Fibroblast of the aortic adventitia (primary cell): ENCODE measurements at places on chromosomes 2 and 18. TPM values are rescaled to one million over a fixed set of nuclear protein-coding genes. Genes with fewer than 3 reads are reported as not detected.

- DNase-seq, result no peak
These were observed at the start of gene NXPH2 for GRCh38 chr2:138779781-138780445. Gene NXPH2, minus strand, starts transcription at chr2:138780390. Its CDS starts 149 bp downstream, at chr2:138780241.

The AQP12A gene
- total RNA-seq, result not detected in 2 replicates

DNA sequence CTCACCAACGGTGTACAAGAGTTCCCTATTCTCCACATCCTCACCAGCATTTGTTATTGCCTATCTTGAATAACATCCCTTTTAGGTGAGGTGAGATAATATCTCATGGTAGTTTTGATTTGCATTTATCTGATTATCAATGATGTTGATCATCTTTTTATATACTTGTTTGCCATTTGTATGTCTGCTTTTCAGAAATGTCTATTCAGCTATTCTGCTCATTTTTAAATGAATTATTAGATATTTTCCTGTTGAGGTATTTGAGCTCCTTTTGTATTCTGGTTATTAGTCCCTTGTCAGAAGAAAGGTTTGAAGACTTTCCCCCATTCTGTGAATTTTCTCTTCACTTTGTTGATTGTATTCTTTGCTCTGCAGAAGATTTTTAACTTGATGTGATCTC lies 695.5 kb upstream of the DDX18 start:
- DNase-seq, result no peak

The TFCP2L1 gene
- total RNA-seq, result under 0.01 TPM in 1 of 2 replicates, not detected in the other

- DNase-seq, result no peak
These were observed 119.7 kb upstream of the NFATC1 start for GRCh38 chr18:79275992-79276391.

DNA sequence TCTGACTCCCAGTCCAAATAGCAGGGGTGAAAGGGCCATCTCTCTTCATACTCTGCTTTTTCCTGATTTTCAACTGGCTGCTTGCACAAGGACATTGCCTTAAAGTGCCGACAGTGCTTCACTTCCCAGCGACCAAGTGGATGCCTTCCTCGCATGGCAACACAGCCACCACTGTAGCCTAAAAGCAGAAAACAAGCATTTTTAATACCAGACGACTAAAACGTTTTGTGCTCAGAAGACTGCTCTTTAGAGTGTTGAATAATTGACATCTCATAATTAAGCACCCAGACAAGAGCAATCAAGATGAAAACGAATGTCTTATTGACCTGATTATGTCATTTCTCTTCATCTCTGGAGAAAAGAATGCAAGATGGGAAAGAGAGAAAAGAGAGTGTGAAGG lies 75.2 kb downstream of the PLA2R1 start:
- DNase-seq, result no peak

The STRADB gene
- 47.6 and 57.6 TPM in 2 replicates for total RNA-seq

DNA sequence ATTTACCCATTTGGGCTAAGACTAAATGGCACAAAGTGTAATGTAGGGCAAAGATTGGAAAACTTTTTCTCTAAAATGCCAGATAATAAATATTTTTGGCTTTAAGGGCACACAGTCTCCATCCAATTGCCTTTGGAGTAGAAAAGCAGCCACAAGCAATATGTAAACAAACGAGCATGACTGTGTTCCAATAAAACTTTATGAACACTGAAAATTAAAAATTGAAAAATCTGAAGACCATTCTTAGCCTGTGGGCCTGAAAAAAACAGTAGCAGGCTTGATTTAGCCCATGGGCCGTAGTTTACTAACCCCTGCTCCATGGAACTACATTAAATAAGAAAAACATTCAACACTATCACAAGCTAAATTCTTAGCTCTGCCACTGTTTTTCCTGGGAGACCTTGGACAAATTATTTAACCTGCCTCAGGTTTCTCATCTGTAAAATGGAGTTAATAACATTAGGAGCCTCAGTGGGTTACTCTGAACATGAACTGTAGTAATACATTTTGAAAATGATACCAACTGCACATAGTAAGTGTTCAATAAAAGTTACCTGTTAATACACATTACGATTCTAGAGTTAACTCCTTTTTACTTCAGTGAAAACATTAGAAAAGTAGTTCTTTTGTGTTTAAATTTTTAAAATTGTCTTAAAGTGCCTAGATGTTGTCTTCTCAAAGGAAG lies 1.3 kb downstream of the IFIH1 start:
- DNase-seq, result no peak

The ASXL3 gene
- 0.54 TPM in 1 of 2 replicates, not detected in the other for total RNA-seq

DNA sequence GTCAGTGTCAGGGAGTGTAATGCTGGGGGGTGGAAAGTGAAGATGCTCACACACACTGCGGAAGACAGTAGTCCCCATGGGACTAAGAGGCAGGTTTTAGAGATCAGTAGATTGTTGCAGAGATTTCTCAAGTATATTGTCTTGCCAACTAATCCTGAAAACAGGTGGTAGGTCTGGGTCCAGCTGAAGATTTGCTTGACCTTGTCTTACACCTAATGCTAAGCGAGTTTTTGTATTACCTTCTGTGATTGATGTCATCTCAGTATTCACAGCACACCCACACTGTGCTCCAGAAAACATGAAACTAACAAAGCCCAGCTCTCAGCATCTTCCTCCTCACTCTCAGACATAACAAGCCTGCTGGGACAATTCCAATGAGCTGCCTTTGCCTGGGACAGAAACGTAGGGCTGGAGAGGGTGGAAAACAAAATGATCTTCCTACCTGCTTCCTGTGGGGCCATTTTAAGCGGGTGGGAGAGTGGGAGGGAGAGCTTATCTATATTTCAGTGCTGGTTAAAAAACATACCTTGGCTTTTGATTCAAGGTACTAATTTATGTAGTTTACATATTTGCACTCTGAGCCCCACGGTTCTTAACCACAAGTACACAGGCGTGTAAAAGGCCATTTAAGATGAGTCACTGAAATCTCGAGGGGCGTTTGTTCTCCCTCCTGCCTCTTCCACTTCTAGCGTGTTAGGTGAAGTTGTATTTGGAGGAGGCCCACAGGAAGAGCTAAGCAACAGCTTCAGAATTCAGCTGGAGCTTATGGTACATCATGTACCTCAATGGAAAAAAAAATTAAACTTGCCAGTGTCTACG lies 23.1 kb upstream of the RBMS1 start:
- no peak for DNase-seq

The TSPYL6 gene
- 0.25 TPM in 1 of 2 replicates, not detected in the other for total RNA-seq

GRCh38 chr2:169109502-169110409 lies 40.4 kb downstream of the DHRS9 start:
- DNase-seq, result peak; percentile 82

The GLI2 gene
- 1.9 and 5.3 TPM in 2 replicates for total RNA-seq

DNA sequence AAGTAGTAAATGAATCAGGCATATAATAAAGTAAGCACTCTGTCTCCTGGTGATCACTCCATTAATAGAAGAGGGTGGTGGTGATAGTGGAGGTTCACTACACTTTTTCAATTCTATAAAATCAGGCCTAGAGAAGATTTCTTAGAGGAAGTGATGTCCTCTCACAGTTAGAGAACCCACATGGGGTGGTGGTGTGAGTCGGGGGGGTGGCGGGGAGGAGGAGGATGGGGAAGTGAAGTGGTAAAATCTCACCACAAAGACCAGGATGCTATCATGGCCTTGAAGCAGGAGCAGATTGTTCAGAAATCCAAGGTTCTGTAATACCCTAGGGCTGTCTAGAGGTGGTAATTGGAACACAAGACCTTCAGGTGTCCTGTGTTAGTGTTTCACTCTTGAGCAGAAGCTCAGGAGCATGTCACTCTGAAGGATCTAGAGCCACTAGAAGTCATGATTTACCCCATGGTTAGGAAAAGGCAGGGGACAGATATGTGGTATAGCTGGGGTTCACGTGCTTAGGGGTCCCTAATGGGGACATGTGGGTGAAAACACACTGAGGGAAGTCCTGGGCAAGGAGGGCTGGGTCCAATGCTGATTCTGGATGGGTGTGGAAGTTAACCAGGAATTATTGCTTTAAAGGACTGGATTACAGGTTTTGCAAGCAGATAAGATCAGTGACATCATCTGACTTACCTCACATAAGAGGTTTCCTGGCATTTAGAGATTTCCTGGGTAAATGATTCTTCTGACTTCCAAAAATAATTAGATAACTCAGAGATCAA lies 31.0 kb downstream of the RNF125 start:
- peak; percentile 4 for DNase-seq

DNA sequence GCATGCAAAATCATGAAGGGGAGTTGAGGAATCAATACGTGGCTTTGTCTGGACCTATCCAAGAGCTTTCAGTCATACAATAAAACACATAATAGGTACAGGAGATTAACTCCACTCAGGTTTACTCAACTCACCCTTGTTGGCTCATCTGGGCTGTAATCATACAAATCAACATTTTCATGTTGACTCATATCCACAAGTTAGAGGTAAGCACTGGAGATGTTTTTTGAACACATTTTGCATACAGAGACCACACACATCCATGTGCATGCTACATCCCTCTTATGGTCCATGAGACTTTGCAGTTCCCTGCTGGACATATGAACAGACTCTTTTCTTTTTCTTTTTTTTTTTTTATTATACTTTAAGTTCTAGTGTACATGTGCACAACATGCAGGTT lies 336.9 kb upstream of the PIK3C3 start:
- DNase-seq, result no peak

DNA sequence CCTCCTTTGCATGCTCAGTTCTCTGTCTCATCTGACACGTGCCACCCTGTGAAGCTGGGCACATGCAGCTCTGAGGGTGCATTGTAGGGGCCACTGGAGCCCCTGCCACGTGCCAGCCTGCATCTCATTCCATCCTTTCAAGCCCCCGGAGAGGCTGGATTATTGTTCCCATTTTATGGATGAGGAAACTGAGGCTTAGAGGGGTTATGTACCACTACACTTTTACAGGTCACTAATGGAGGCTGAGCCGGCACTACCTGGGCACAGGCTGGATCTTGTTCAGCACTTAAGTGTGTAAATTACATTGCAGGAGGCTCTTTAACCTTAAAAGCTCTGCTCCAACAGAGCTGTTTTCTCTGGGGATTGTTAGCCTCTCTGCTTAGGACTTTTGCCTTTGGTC lies 47.5 kb downstream of the KCNIP3 start:
- no peak for DNase-seq

DNA sequence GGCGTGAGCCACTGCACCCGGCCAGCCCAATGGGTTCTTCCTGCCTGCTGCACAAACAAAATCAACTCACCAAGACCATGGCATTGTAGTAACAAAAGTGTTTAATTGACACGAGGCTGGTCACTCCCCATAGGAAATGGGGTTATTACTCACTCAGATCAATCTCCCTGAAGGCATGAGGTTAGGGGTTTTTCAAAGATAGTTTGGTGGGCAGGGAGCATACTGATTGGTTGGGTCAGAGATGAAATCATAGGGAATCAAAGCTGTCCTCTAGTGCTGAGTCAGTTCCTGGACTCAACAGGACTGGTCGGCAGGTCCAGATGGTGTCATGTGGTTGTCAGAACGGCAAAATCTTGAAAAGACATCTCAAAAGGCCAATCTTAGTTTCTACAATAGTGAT lies 122.1 kb downstream of the TMEM17 start:
- no peak for DNase-seq

The FSHR gene
- total RNA-seq, result not detected in 2 replicates

DNA sequence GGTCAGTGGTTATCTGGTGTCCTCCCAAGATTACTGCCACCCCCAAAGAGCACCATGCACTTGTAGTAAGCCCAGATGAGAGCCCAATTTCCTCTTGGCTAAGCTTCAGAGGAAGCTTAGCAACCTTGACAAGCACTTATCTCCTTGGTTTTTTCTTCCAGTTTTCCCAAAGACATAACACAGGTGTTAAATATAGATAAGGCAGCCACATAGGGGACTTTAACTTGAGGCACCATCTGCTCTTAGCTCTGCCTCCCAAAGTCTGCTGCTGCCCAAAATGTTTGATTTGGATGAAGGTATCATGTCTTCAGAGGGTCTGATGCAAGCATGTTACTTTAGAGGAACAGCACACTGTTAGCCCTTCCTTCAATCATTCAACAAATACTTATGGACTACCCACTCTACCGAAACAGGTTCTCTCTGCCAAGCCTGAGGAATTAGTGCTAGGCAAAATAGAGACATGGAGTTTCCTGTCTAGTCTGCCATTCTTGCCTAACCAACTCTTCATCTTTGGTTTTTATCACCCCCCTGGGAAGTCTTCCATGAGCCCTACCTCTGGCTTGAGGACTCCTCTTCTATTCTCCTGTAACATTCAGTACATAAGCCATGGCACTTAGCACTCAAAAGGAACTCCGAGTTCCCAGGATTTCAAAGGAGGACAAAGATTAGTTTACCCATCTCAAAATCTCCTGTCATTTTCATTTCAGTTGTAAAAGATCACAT lies 73.7 kb downstream of the SP3 start:
- DNase-seq, result no peak

- no peak for DNase-seq
These were observed 6.3 kb upstream of the INO80D start for GRCh38 chr2:206092297-206092696.

The IL1F10 gene
- not detected in 2 replicates for total RNA-seq

DNA sequence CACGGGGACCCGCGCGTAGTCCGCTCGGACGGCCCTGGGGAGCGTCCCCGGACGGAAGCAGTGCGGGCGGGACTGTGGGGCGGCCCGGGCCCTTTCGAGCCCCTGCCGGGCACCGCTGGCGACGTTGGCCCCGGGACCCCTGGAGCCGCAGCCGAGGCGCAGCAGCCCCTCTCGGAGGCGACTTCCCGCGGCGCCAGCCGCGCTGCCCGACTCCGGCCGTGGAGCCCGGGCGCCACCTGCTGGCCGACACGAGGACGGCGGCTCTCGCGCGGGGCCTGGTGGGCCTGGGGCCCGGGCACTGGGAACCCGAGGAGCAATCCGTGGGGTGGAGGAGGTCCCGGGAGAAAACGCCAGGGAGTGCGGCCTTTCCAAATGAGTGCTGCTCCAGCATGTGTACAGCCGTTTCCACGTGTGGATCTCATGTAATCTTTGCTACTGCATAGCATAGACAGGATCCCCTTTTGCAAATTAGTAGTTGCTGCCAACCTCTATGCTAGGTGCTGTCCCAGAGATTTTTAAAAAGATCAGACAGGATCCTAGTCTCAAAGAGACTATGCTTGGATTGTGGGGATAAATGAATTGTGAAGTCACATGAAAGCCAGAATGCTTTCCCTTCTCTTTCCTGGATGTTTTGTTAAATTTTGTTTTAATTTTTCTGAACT lies 4.0 kb downstream of the ID2 start:
- DNase-seq, result peak; percentile 50

DNA sequence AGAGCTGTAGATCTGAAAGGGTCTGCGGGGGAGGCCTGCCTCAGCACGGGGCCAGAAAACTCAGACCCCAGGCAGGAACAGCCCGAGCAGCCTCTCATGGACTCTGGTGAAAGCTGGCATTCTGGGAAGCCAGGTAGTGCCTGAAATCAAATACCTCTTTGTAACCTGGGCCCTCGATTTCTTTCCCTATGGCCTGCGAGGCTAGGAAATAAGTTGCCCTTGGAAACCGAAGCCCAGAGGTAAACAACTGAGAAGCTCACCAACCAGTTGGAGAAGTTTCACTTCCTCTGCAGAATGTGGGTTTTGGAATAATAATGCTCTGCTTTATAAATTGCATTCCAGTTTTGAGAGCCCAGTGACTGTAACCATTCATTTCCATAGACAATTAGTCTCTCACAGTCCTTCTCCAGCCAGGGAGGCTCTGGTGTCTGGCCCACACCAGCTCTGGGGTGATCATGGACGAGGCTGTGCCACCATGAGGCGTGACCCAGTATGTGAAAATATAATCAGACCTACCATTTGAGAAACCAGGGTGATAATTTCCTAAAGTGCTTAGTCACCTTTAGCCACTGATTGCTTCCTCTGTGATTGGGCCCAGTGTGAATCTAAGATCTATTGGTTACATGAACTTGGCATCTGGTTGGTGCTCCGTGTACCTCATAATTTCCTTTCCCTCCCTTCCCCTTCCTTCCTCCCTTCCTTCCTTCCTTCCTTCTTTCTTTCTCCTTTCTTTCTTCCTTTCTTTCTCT lies 133.1 kb upstream of the PELI1 start:
- DNase-seq, result no peak
